Skin of body (tissue), 3 donors: ENCODE measurements at places on chromosomes 5 and 9. TPM values are rescaled to one million over a fixed set of nuclear protein-coding genes. Genes with fewer than 3 reads are reported as not detected.

DNA sequence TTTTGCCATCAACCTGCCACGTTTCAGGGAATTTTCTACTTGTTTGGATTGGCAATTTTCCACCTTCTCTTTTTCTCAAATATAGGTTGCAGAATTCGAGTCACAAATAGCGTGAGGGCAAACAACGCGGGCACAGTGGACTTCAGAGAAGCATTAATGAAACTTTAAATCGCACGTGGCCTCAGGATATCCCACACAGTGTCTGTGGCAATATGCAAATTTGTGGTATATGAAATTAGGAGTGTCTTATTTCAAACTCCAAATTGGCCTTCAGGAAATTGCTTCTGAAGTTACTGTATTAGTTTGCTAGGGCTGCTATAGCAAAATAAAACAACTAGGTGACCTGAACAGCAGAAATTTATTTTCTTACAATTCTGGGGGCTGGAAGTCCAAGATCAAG lies 91.2 kb downstream of the MTRR start:
- DNase-seq, result no peak

DNA sequence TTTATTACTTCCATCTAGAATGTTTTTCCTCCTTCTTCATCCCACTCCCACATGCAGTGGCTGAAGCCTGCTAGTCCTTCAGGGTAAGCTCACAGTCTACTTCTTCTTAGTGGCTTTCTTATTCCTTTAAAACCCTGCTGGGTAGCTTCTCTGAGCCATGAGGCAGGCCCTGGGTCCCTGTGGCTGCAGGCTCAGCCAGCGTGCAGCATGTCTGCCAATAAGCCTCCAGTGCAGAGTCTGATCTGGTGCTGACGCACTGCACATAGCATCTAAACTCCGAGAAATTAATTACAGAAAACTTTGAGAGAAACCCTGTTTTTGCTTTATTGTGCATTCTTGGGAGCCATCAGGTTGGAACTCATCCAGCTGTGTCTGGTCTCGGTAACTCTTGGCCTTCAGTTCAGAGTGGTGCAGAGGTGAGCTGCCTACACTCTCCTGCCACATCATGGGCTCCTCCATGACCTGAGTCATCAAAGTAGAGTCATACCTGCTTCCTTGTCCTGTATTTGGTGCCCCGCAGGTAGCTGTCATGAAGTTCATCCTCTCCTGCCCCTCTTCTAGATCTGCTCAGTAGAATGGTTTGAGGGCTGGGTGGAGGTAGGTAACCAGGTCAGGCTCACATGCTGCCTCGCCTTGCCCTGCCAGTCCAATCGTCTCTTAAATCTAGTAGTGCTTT lies 339.4 kb downstream of the KDM4C start:
- DNase-seq, result no peak

DNA sequence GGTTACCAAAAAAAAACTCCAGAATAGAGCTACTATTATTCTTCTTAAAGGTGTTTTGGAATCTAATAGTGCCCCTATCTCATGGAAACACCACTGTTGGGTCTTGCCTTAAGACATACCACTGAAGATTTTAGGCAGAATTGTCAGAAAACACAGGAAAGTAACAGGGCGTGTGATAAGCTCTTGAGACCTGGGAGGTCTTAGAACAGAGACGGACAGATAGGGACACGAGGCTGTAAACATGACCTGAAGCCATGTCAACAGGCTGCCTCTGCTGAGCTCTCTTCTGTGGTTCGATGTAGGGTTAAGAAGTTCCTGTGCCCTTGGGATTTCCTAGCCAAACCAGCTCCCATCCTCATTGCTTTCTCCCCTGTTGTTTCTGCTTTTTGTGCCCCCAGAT lies 69.3 kb downstream of the CTSL start:
- no peak for DNase-seq

DNA sequence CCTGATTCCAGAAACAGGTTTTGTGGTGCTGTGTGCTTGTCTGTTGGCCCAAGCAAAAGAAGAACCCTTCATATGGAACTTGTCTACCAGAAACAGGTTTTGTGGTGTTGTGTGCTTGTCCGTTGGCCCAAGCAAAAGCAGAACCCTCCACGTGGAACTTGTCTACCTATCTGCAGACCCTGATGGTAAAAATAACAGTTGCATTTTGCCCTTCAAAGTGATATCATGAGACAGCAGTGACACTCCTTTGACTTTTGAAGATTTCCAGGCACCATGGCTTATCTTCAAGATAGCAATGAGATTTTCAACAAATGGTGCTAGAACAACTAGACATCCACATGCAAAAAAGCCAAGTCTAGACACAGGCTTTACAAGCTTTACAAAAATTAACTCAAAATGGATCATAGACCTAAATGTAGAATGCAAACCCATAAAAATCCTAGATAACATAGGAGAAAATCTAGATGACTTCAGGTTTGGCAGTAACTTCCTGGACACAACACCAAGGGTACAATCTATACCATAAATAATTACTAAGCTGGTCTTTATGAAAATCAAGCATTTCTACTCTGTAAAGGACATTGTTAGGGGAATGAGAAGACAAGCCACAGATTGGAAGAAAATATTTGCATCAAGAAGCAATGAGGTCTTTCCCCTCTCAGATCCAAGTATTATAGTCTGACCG lies 16.8 kb downstream of the MACROH2A1 start:
- no peak for DNase-seq

- DNase-seq, result no peak
Measured at GRCh38 chr9:33180526-33181184, 13.5 kb upstream of the B4GALT1 start.

DNA sequence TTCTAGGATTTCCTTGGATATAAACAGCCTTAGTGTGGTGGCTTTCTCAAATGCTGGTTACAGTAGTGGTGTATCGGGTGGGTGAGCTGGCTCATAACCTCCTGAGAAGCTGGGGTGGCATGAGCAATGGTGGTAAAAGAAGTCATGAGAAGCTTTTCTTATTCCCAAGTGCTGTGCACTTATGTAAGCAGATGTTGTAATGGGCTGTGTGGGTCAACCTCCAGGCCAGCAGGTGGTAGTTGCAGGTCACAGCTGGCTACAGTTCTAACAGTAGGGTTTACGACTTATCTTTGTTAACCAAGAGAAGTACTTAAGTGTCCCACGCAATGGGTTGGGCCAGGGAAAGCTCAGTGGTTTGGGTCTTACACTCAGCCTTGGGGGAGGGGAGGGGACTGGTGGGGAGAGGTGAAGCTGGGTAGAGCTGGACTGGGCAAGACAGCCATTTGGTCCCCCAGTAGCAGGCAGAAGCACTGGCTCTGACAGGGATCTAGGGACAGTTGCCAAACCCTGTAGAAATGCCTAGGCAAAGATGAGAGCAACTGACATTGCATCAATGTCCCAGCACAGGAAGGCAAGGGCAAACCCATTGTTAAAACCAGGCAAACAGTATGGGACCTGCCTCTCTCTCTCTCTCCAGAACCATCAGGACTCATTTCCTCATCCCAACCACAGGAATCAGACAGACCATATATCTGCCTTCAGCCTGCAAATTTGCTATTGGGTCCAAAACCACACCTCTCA lies 76.8 kb downstream of the RNF130 start:
- DNase-seq, result no peak

GRCh38 chr9:110049699-110050450 lies 158.1 kb downstream of the C9orf152 start:
- DNase-seq, result no peak

GRCh38 chr9:32456564-32456963 lies 69.4 kb downstream of the RIGI start:
- no peak for DNase-seq

GRCh38 chr5:159508344-159508743 lies 178.1 kb upstream of the IL12B start:
- DNase-seq, result no peak

- no peak for DNase-seq
Measured at GRCh38 chr5:136615251-136616119, 250.1 kb upstream of the TRPC7 start.

DNA sequence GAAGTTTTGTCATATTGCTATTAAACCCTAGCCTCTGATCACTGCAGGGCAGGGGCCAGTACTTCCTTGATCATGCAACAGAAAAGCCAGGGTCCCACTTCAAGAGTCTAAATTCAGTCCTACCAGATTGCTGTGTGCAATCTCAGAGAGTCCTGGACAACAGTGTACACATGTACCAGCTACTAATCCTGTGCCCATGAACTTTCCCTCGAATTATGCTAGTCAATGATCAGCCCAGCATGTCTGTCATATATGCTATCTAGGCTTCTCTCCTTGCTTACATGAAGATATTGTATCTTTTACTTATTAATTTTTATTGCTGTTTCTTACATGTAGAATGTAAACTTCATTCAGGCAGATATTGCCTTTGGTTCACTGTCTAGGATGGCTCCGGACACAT lies 367.0 kb downstream of the NTRK2 start:
- DNase-seq, result no peak

The FSTL4 gene
- 0.69 TPM for total RNA-seq

The SLC34A1 gene
- total RNA-seq, result not detected

The FBN2 gene
- 88.3 TPM for total RNA-seq

The ADAMTS16 gene
- total RNA-seq, result 3.1 TPM

The TMEM252 gene
- total RNA-seq, result not detected

The ADRA1B gene
- 0.79 TPM for total RNA-seq

The ALDOB gene
- total RNA-seq, result not detected

The PTPRD gene
- total RNA-seq, result 29.9 TPM
